ENCODE measurements at places on chromosomes 3 and 15.

- DNase-seq = no peak
These were observed 33.1 kb downstream of the DZIP1L start for GRCh38 chr3:138082085-138082991.

GRCh38 chr3:55164191-55164590, 236.3 kb upstream of the LRTM1 start:
- DNase-seq = no peak

DNA sequence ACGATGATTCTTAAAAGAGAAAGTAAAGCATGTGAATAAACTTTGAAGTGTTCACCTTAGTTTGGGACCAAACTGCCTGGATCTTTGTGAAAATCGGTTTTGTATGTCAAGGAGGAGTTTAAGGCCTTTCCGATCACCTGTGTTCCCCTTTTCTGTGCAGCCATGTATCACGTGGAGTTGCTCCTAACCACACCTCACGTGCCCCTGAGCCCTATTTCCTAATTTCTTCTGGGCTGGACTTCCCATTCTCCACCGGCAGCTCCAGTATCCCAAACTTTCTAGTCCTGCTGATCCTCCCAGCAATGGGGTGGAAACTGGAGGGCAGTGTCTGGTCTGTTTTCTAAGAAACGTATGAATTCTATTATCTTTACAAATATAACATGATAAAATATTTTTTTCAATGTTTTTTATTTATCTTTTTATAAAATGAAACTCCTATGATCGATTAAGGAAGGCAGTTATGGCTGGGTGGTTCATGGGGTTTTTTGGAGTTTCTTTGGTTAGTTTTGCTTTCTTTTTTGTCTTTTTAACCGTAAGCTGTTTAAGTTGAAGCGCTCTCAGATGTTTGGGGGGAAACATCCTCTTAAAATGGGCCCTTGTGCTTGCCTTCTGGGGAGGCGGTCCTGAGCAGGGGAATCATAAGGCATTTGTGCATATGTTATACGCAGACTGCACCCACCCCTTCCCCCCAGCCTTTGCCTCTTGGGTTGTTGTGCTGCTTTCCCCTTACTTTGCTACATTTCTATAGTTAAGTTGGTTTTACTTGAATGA, 43.6 kb upstream of the WWTR1 start:
- no peak for DNase-seq

DNA sequence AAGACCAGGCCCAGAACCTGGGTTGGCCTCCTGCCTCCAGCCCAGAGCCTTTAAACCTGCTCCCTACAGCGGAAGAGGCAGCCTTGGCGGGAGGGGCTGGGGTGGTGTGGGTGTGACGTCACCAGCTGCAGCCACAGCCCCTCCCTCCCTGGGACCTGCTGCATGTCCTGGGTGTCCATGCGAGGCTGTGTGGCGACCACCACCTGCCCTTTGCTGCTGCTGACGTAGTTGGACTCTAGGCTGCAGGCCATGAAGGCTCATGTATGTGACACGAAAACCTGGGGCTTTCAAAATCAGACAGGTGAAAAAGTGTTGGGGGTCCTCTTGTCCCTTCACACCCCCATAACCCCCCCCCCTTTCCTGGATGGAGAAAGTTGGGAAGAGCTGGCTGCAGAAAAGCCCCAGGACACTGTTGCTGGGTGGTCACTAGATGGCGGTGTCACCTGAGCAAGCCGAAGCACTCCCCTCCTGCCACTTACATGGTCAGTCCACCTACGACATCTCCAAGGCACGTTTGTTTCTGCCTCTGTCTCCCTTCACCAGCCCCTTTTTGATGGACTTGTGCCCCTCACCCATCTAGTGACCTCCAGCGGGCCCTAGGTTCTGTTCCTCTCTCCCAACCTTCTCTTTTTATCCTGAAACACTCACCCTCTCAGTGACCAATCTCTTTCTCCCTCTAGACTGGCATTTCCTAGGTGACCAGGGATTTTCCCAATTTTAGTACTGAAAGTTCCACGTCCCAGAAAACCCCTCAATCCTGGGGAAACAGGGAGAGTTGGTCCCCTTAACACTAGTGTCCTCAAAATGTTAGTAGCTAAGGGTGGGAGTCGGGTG, 35.2 kb downstream of the SLC6A20 start:
- DNase-seq = peak; percentile 79

DNA sequence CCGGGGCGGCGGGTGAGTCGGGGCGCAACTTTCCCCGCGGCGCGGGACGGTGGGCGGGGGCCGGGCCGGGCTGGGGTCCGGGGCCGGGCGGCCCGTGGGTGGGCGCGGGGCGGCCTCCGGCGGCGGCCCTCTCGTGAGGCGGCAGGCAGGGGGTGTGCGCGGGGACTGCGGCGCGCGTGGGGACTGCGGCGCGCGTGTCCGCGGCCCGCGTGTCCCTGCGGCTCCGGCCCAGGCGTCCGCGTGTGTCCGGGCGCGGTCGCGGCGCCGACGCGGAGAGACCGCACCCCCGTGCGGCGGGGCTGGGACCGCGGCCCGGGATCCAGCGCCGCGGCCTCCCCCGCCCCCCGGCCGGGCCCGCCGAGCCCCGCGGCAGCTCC, 349 bp downstream of the PLXNA1 start:
- no peak for DNase-seq

DNA sequence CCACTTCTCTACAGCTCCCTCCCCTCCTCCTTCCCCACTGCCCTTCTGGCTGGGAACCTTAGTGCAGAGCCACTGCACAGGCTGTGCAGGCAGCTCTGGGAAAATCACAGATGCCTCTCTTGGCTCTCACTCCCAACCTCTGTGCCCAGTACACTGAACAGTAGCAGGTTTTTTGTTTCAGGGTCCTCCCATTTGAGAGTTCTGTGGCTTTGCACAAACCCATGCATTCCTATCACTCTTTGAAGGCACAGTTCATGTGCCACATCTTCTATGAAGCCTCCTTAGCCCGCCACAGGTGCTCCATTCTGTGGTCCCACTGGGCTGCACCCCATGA, 103.9 kb downstream of the SNRK start:
- no peak for DNase-seq

GRCh38 chr3:14391033-14391432, 11.4 kb upstream of the SLC6A6 start:
- DNase-seq = no peak

DNA sequence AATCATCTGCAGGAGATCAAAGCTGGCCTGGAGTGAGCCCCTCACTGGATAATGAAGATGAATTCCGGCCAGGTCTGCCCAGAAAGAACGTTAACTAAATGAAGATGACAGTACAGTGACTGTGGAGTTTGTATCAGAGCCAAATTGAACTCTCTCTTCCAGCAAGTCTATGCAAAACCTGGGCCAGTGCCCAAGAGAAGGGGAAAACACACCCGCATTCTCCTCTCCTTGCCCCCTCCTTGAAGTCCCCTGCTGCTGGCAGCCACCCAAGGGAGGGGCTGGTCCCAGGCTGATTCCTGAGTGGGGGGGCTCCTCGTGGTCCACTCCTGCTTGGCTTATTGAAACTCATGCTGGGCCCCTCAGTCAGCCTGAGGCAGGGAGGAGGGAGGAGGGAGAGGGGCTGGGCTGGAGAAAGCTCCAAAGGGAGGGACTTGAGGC, 155.7 kb downstream of the RAB11A start:
- DNase-seq = no peak

DNA sequence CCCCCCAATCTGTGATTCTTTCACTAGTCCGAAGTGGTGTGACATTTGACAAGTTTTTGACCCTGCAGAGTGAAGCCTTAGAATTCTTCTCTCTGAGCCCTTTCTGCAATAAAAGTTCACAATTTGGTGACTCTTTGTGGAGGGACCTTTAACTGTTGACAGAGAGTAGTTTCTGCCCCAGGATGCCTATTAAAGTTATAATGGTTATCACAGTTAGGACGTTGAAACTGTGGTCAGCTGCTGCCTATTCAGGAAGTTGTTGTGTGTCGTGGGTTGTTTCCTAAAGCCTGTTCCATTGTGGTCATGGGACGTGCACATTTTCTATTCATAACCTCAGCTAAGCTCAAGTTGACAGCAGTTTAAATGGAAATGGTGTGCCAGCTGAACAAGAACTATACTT, 274.5 kb downstream of the NEK10 start:
- no peak for DNase-seq

DNA sequence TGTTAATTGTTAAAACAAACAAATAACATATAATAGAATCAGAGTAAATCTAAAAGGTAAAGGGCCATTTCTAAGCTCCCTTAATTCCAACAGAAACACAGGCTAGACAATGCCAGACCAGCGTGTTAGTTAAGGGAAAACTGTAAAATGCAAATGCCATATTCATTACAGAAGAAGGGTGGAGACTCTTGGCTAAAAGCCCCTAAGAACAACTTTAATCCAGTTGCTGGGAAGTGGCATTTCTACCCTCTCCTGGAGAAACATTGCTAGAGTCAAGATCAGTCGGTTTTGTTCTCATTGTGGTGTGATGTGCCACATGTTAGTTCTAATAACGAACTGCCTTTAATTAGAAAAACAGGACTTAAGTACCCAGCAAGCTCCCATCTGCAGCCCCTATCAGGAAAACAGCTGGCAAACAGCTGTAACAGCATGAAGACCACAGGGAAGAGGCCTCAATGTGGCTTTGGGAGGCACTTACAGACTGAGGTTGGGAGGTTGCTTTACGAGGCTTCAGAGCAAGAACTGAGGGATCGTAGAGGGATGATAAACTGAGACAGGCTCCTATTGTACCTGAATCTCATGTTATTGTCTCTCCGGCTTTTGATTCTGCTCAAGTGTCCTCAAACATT, 1134.8 kb downstream of the ROBO1 start:
- no peak for DNase-seq

DNA sequence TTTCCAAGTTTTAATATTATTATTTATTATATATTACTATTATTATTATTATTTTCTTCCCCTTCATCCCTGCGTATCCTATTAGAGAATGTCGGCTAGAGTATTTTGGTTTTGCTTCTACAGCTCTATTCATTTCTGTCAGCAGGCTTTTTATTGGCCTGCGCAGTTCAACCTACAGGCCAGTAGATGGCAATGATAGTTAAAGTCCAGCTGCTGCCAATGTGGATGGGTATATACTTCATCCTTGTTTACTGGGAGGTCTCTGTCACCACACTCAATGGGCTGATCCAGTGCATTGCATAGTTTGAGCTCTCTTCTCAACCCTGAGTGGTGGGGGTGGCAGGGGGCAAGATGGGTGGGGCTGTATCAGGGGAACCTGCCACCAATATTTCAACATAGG, 799.8 kb downstream of the NSUN3 start:
- DNase-seq = no peak

DNA sequence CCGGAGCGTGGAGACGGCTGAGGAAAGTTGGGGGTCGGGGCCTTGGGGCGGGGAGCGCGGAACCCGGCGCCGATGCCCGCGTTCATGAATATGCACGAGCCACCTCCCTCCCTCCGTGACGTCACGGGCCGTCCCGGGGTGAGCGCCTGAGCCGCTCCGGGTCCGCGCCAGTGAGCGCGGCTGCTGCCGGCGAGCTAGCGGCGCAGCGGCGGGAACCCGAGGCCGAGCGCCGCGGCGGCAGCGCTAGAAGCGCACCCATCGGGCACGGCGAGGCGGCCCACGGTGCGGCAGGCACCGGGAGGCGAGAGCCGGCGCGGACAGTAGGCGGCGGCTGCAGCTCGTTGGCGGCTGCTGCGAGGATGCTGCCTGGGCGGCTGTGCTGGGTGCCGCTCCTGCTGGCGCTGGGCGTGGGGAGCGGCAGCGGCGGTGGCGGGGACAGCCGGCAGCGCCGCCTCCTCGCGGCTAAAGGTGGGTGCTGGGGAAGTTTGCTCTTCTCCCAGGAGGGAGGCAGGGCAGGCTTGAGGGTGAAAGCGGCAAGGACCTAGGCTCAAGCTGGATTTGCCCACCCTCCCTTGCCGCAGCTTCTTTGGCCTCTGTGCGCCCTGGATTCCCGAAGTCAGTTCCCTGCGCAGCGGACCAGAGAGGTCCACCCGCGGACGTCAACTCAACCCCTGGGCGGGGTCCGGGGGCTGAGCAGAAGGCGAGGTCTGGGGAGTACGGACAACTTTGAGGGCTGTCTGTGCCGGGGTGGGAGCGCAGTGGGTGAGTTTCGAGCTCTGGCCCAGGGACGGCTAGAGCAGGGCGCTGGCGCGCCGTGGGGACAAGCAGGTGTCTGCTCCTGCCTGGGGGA, at the start of gene CLSTN2:
CLSTN2 (plus strand) TSS at position 170 of the 850 bp plus-strand sequence.
- peak; percentile 59 for DNase-seq

DNA sequence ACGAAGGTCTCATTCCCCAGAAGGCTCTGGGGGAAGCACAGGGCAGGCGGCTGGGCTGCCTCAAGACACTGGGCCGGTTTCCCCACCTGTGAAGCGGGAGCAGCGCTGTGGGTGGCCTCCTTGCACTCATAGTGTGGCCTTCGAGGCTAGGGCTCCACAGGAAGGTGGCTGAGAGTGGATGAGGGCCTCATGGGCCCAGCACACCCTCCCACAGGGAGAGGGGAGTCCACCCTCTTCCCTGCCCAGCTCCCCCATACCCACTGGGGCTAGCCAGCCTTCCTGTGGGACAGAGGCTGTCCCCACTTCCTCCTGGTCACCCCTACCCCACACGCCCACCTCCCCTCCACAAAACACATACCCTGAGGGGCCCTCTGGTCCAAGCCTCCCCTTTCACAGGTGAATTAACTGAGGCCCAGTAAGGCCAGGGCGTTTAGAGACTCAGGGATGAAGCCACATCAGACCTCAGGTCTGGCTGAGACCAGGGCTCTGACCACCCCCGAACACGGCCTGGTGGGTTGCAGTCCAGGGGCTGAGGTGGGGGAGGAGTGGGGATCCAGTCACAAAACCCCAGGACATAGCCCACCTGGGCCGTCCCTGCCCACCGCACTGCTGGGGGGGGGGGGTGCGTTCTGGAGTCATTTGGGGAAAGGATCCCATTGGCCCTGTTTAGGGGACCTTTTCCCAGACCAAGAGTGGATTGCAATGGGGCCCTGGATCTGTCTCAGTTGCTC, 1.1 kb downstream of the ANPEP start:
- DNase-seq = no peak

DNA sequence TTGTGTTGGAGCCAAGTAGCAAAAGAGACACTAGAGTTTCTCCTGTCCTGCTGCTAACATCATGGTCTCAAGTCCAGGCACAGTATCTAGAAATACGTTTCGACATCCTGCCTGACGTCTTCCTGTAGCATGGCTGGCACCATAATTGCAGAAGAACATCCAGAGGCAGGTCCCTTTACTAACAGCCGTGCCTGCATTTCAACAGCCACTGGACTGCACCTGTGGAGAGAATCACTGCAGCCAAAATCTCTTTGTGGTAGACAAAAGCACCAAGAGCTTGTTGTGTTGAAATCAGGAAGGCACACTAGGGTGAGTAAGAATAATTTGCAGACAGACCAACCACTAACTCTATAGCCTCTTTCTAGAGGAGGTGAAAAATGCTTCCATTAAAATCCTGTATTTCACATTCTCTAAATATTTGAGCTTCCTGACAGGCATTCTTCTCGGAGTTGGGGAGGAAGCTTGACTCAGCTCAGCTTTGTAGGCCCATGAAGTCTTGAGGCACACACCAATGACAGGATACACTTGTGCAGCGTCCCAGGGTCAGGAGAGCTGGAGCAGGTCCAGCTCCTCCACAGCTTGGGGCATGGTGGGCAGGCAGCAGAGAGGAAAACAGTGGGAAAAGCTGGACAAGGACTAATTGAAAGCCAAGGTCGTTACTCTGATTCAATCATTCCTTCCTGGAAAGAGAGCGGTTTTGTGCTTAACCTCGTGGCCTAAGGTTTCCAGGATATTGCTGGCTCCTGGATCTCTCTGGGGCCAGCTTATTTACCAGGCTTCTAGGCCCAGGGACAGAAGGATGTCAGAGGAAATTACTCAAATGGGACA, 244.9 kb downstream of the FAM43A start:
- DNase-seq = no peak

- DNase-seq = no peak
These were observed 148.0 kb upstream of the TPM1 start for GRCh38 chr15:62894322-62895085.
